ENCODE measurements at places on chromosomes 7 and 10.

DNA sequence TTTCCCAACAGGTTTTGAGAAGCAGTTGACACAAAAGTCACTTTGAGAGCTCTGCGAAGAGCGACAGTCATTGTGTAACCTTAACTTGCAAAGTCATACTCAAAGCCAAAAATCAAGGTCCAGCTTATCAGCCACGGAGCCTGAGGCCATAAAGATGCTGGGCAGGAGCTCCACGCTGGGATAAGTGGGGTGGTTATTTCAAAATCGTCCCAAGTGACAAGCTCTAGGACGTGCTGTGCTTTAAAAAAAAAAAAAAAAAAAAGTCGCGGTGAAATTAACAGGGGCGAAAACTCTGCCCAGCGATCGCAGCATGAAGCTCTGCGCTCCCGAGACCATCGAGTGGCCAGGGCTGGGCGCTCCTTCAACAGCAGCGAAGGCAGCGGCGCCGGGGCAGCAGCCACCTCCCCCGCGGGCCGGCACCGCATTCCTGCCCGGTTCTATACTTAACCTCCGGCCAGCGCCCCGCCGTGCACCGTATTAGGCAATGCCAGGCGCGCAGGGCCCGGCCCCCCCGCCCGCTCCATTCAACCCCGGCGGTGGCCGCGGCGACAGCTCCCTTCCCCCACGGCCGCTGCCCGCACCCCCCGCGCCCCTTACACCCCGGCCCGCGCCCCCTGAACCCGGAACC lies 657 bp downstream of the HACD1 start:
- peak; percentile 82 for DNase-seq

DNA sequence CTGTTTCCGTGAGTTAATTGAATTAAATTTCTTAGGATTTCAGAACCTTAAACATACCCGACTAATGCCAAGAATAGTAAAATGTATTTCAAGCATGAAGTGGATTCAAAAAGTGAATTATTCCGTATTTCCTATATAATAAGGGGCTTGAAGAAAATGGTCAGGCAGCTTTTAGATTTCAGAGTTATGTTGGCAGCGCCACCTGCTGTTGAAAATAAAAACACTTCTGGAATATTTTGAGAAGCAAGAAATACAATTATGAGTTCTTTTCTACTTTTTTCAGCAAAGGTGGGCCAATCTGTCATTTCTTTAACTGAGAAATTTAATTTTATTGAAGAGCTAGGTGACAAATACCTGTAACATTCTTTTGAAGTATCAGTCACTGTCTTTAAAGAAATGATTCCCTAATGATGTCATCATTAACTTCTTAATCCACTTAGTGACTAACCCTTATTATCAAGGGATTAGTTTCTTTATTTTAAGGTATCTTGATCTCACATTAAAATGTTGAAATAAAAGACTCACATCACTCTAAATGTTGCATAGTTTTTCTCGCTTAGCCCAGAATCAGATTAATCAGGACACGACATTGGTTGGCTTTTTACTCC lies 36.6 kb upstream of the AGR3 start:
- peak; percentile 48 for DNase-seq

DNA sequence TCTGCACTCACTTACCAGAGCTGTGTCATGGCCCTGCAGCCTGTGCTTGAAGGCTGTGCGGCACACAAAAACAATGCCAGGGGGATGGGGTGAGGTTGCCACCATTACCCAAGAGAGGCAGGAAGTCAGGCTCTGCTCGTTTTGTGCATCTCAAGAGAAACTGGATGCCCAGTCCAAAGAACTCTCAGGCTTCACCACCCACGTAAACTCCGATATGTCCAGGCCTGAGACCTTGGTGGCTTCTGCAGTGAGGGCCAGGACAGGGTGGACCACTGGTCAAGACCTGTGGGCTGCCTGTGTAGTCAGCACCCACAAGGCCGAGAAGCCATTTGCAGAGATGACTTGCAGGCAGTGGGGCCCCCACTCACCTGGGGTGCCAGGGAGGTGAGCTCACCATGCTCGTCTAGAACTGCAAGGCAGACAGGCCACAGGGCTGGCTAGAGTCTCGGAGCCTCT lies 54.7 kb upstream of the EBF3 start:
- DNase-seq, result no peak

DNA sequence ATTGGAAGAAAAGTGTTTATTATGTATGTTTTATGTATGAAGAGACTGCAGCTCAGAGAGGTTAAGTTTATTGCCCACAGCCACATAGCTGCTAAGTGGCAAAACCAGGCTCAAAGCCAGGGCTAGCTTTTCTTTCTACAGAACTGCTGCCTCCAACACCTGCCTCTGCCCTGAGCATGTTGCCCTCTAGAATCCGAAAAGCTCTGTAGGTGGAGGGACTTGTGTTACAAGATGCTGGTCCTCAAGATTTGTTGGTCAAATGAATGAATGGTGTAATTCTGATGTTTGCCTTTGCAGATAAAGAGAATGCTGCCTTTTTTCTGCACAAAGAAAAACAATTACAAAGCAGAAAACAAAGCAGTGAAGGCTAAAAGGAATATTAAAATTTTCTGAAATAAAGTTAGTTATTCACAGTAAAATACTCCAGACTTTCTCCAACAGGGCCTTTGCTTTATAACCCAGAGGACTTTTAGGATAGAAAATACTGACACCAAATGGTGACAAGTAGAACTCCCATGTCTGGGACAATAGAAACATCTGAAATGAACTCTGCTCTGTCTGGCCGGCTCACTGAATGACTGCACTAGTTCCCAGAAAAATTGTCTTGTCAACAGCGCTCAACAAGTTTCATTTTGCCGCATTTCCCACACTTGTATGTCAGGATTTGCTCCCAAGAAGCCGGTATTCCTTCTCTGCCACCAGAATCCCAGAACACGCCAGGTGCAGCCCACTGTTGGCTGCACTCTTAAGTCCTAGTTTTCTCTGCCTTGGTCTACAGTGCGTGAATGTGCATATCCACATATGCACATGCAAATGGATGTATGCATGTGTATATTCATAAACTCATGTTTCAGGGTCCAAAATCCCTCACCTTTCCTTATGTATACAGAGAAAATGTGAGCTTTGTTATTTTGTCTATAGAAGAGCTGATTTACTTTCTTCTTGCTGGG lies 11.0 kb upstream of the DNTT start:
- DNase-seq, result peak; percentile 46

DNA sequence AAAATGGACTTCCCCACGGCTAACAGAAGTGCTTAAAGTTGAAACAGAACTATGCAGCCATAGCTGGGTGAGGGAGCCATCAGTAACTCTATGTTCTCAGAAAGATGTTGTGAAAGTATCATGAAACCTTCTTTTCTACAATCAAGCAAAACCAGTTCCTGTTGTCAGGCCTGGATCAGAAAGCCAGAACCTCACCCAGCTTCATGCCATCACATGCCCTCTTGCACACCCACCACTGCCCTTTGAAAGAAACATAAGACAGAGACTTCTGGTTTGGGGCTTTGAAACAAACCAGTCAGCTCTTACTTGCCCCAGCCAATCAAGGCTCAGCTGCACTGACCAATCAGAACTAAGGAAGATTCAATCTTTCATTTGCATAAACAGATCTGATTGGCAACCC lies 230.8 kb upstream of the FERD3L start:
- no peak for DNase-seq

GRCh38 chr7:47244692-47245091 lies 337.2 kb downstream of the TNS3 start:
- no peak for DNase-seq

DNA sequence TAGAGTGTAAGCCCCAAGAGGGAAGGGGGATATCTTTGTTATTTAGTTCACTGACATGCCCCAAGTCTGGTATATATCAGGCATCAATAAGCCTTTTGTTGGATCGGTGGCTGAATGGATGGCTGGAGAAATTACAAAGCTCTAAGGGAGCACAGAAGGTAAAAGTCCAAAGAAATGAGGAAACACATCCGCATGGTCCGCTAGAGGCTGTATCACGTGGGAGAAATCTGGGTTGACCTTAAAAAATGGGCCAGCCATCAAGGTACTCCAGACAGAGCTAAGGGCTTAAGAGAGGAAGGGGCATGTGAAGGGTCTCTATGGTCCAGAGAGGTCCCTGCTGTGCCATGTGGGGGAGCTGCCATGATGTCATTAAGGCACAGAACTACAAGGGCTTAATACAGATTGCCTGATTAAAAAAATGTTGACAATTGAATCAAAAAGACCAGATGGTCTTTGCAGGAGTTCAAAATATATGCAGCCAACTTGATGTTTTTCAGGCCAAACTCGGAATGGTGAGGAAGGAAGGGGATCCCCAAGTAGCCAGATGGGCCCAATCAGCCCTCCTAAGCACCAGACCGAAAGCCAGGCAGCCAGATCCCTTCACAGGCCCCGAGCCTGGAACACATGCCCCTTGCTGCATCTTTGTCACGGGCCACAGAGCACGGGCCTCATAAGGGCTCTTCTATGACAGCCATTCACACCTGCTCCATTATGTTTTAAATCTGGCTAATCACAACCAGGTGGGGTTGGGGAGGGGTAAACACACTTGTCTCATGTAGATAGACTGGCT lies 31.9 kb downstream of the SCRN1 start:
- DNase-seq, result no peak

DNA sequence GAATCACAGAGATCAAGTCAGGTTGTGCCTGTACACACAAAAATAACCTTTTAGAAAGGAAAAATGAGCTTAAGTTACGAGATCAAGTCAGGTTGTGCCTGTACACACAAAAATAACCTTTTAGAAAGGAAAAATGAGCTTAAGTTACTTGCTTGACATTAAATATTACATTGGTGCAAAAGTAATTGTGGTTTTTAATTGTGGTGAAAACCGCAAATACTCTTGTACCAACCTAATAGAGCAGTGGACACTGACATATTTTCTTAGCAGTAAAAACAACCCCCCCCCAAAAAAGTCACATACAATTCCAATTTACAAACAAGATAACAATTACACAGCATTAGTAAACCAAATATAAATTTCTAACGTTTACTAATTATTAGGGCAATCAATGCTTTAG lies 595.6 kb downstream of the GRM8 start:
- no peak for DNase-seq

DNA sequence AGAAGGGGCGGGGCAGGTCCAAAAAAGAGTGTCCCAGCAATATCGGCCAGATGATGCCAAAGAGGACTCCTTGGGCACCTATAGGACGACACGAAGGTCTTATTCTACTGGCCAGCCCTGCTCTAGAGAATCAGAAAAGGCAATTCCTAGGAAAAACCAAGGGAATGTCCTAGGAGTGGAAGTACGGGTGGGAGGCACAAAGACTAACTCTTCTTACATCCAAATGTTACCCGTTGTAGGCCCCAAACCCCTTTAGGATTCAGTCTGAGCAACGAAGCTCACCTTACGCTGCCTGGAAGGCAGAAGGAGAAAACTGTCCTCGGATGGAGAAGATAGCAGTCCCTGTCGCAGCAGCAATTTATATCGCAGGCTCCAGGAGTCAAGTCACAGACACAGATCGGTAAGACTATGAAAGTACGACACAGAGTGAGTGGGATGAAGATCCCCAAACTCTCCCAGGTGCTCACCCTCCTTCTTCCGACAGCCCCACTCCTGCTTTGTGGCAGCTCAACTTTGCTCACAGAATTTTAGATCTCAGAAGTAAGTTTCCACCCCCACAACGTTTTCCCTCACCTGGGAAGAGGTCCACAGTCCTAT lies 558 bp downstream of the TCTN3 start:
- DNase-seq, result no peak

DNA sequence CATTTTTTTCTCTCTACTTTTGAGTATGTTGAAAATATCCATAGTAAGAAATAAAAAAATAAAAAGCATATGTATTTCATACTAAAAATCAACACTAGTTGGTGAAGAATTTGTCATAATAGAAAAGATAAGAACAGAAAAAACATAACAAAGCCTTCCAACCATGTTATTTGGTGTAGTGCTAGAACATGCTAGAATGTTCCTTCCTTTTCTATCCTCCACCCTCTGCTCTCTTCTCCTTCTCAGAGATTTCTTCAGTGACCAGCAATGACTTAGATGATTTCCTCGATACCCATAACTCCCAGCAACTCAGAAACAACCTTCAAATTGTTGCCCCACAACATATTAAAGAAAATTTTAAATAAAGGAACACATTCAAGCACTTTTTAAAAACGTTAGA lies 2.6 kb downstream of the ZC3HAV1 start:
- no peak for DNase-seq

GRCh38 chr7:18356191-18356645 lies 139.3 kb upstream of the HDAC9 start:
- DNase-seq, result peak; percentile 43

GRCh38 chr7:102122026-102122425 lies 164.6 kb upstream of the SH2B2 start:
- DNase-seq, result peak; percentile 50

DNA sequence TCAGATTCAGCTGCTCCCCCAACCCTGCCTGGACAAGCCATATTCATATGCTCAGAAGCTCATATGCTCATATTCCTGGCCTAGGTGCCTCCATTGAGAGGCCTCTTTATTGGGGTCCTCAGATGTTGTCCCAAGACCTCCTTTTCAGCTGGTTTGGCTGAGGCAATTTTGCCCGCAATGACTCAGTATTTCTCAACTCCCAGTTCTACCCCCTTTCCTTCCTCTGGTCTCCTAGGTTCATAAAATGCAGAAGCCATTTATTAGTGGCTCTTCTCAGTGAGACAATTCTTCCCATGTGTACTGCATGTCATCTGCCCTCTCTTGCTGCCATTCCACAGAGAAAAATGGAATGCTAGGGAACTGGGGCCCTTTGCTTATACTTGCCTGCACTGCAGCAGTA lies 110.7 kb downstream of the INHBA start:
- DNase-seq, result peak; percentile 21

DNA sequence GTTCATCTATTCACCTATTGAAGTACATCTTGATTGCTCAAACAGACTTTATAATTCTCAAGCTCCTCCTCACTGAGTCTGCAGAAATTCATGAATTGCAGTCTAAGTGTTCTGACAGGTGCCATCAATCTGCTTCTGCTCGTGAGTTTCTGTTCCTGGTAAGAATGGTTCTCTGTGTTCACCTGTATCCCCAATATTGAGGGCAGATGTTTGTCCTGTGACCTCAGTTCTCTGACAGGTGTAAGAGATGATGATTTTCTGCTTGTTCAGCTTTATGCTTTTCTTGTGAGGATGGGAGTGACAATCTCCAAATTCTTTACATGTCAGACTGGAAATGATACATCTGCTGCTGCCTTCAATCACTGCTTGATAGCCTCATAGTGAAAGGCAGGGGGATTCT lies 736.9 kb upstream of the COBL start:
- DNase-seq, result no peak

GRCh38 chr10:77244286-77244685 lies 393.3 kb downstream of the KCNMA1 start:
- DNase-seq, result no peak

GRCh38 chr7:134532180-134532953 lies 5.0 kb downstream of the AKR1B10 start:
- no peak for DNase-seq

- peak; percentile 81 for DNase-seq
These were observed 132.6 kb downstream of the GNAT3 start for GRCh38 chr7:80379034-80379982.
